ENCODE measurements at places on chromosomes 11 and 22.
A peak's percentile ranks its signal among the peaks of the same experiment; 100 is the strongest.

- peaks cover 12% of the 10 kb centered on the region for H3K4me1 ChIP-seq
- H3K27ac ChIP-seq = no peak overlapping the region
- peak; percentile 47 for DNase-seq
- no peaks in the 10 kb centered on the region for H3K36me3 ChIP-seq
Observed at GRCh38 chr11:61691380-61692156, 11.4 kb downstream of the DAGLA start.

- H3K27me3 ChIP-seq = no peaks in the 10 kb centered on the region
- no peak for DNase-seq
- H3K36me3 ChIP-seq = no peaks in the 10 kb centered on the region
- no peaks in the 10 kb centered on the region for H3K4me1 ChIP-seq
Observed at GRCh38 chr11:33531743-33532181, 168.9 kb downstream of the C11orf91 start.

DNA sequence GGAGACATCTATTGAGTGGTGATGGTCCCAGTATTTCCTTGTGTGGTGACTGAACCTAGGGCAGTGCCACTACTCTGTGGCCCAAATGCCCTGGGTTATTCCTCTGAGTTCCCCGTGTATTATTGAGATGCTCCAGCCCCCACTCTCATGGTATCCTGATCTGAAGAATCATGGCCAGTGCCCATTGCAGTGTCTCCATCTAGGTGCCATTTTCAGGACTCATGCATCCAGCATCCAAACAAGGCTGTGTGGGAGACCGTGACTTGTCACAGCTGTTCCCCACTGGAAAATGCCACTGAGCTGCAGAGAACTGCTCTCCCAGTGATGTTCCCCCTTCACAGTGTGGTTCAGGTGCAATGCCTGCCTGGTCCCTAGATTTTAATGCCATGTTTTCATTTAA, 24.7 kb downstream of the GGTLC2 start:
- no peak overlapping the region for H3K4me3 ChIP-seq
- no peaks in the 10 kb centered on the region for H3K36me3 ChIP-seq
- no peaks in the 10 kb centered on the region for H3K4me1 ChIP-seq

DNA sequence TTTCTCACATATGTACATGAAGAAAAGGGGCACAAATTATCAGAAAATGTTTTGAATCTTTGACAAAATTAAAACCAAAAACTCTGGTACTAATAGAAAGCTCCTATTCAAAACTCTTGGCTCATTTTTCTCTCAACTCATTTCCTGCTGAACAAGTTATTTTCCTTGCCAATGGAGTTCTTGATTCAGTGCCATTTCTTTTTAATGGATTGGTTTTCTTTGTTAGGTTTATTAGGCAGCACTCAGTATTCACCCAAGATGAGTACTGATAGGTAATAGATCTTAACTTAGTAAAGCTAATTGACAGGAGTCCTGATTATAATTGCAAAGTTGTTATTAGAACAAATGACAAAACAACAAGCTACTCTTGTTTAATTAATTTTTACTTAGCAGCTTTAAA, 279.4 kb upstream of the PDGFD start:
- no peak overlapping the region for H3K4me3 ChIP-seq
- no peaks in the 10 kb centered on the region for H3K36me3 ChIP-seq
- no peaks in the 10 kb centered on the region for H3K27me3 ChIP-seq
- no peak for DNase-seq
- H3K27ac ChIP-seq = no peak overlapping the region
- no peaks in the 10 kb centered on the region for H3K4me1 ChIP-seq

DNA sequence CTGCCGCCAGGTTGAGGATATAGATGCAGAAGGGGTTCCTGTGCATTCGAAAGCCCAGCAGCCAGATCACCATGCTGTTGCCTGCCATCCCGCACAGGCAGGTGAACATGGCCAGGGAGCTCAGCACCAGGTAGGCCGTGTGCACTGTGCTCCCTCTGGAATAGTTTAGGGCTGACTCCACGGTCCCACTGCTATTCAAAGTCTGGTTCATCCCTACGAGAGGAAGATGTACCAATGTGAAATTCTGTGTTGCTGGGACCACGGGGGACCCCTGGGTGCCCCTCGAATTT, at the start of gene MRGPRD:
TSS of gene MRGPRD (minus strand) at position 211 of the 290 bp plus-strand sequence. CDS start at position 211, 0 bp downstream.
- DNase-seq = no peak
- no peaks in the 10 kb centered on the region for H3K4me1 ChIP-seq
- no peak within 1 kb of the TSS for H3K27ac ChIP-seq
- H3K36me3 ChIP-seq = no peaks in the 10 kb centered on the region
- H3K27me3 ChIP-seq = no peaks in the 10 kb centered on the region

- no peaks in the 10 kb centered on the region for H3K4me1 ChIP-seq
- peaks cover 2% of the 10 kb centered on the region for H3K36me3 ChIP-seq
- H3K4me3 ChIP-seq = no peak overlapping the region
Observed at GRCh38 chr11:34067383-34068065, 16.0 kb downstream of the CAPRIN1 start.

GRCh38 chr11:67043572-67044349, 12.9 kb upstream of the RHOD start:
- no peak overlapping the region for H3K4me3 ChIP-seq
- H3K4me1 ChIP-seq = no peaks in the 10 kb centered on the region
- no peaks in the 10 kb centered on the region for H3K36me3 ChIP-seq
- no peak overlapping the region for H3K27ac ChIP-seq
- no peak for DNase-seq

DNA sequence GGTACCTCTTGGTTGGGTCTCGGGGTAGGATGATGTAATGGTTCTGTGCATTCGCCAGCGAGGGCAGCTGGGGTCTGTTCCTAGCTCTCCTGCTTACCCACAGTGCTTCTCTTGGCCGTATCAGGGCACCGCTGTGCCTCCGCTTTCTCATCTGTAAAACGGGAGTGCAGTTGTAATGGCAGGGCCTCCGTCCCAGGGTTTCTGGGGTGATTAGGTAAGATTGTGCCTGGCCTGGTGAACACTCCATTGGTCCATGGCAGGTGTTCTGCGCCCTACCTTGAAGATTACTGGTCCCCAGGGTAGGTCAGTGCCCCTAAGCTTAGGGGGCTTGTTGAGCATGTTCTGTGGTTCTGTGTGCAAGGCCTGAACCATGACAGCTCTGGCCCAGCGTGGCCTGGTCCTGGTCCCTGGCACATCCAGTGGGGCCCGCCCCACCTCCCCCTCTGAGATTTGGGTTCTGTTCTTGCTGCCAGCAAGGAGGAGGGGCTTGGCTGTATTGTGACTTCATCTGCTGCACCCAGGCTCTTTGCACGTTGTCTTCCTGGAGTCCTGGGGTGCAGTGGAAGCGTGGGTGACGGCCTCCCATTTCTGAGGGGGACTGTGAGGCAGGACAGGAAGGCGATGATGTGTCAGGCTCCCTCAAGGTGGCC, 4.9 kb downstream of the MYRF start:
- H3K27ac ChIP-seq = no peak overlapping the region
- H3K4me3 ChIP-seq = no peak overlapping the region
- no peaks in the 10 kb centered on the region for H3K27me3 ChIP-seq
- no peak for DNase-seq

DNA sequence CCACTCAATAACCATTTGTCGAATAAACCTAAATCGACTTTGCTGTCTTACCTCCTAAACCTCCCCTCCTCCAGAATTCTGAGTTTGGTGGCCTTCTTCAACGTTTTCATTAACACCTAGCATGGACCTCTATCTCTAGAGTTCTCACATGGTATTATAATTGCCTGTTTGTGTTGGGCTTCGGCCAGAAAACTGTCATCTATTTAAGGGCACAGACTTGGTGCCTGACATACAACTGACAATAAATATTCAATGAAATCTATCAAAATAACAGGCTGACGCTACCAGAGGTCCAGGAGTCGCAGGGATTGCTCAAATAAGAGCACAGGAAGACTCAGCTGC, 687 bp downstream of the ALKBH8 start:
- no peak for DNase-seq
- peak overlapping the region; percentile 67 for H3K4me3 ChIP-seq
- no peak overlapping the region for H3K27ac ChIP-seq
- H3K36me3 ChIP-seq = no peaks in the 10 kb centered on the region
- H3K4me1 ChIP-seq = peaks cover 3% of the 10 kb centered on the region

DNA sequence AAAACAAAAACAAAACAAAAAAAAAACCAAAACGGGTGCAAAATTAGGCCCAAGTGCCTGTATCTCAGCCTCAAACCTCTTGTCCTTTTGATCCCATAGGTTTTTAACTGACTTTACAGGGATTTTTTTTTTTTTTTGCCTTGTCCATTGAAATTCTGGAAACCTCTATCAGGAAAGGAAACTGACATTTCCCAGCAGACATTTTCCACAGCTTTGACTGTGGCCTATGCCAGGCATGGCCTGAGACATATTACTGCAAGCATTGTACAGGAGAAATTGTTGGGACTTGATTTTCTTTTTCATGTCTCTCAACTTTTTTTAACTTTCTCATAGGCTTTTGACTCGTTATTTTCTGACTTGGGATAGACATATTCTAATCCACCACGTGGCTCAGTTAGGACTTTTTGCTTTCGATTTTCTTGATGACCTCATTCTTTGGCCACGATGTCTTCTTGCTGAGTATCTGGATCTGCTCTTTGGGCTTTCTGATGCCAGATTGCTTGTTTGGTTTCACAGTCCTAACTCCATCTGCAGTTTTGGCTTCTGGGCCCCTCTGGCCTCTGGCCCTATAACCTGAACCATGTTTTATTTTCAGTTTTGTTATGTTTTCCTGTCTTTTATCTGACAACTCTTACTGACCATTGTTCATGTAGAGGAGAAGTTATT, 336.1 kb upstream of the C11orf87 start:
- H3K27me3 ChIP-seq = no peaks in the 10 kb centered on the region
- H3K4me1 ChIP-seq = no peaks in the 10 kb centered on the region
- H3K4me3 ChIP-seq = no peak overlapping the region
- H3K36me3 ChIP-seq = no peaks in the 10 kb centered on the region

GRCh38 chr11:47468598-47469214, 19.8 kb upstream of the RAPSN start:
- no peak overlapping the region for H3K4me3 ChIP-seq
- DNase-seq = no peak
- peaks cover 24% of the 10 kb centered on the region for H3K36me3 ChIP-seq
- no peaks in the 10 kb centered on the region for H3K27me3 ChIP-seq
- H3K27ac ChIP-seq = no peak overlapping the region

GRCh38 chr22:50308597-50308935, 1.1 kb upstream of the PLXNB2 start:
- H3K4me1 ChIP-seq = no peaks in the 10 kb centered on the region
- no peak overlapping the region for H3K4me3 ChIP-seq

GRCh38 chr22:29511126-29511862, 31.3 kb downstream of the NEFH start:
- no peaks in the 10 kb centered on the region for H3K4me1 ChIP-seq
- no peaks in the 10 kb centered on the region for H3K27me3 ChIP-seq

DNA sequence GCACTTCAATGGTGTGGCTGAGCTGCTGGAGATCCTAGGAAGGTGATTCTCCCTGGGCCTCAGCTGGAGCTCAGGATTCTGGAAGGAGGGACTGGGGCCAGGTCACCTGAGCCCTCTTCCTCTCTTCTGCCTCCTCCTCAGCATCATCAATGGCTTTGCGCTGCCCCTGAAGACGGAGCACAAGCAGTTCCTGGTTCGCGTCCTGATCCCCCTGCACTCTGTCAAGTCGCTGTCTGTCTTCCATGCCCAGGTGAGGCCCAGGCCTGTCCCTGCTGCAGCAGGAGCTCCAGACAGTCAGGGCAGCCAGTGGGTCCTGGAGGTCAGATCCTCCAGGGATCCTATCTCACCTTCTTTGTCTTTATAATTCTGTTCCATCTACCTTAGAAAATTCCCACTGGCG, 5.4 kb downstream of the GPHA2 start:
- DNase-seq = no peak
- H3K36me3 ChIP-seq = no peaks in the 10 kb centered on the region
- H3K4me1 ChIP-seq = peaks cover 1% of the 10 kb centered on the region
- H3K27ac ChIP-seq = no peak overlapping the region
- H3K27me3 ChIP-seq = no peaks in the 10 kb centered on the region

DNA sequence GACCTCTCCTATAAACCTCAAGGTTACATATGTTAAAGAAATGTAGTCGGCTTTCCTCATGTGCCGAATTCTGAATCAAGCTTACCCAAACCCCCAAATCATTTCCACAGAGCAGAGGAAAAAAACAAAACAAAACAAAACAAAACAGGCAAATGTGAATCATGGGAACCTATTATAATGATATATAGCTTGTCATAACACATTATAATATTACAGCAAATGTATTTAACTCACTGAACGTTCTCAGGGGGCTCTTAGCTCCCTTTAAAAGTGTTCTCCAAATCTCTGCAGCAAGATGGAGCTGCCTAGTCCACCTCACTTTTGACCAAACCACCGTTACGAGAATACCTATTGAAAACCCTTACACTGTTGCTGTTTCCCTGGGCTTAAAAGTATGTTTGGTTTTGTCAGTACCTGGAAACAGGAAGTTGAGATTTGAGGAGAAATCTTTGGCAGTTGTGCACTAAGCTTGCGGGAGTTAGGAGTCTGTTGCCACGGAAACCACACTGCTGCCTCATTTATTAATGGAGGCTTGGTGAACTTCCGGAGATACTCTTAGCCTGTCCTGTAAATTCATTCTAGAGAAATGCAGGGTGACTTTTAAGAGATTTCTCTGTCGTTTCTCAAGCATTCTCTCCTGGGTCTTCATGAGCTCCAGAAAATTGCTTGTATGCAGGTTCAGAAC, 167.0 kb upstream of the RASSF10 start:
- H3K27ac ChIP-seq = no peak overlapping the region
- peaks cover 18% of the 10 kb centered on the region for H3K4me1 ChIP-seq
- peak; percentile 72 for DNase-seq
- no peak overlapping the region for H3K4me3 ChIP-seq

GRCh38 chr11:71333473-71333872, 81.1 kb upstream of the SHANK2 start:
- no peaks in the 10 kb centered on the region for H3K4me1 ChIP-seq
- DNase-seq = peak; percentile 15
- no peaks in the 10 kb centered on the region for H3K27me3 ChIP-seq
- H3K27ac ChIP-seq = no peak overlapping the region
- H3K4me3 ChIP-seq = no peak overlapping the region

- no peak overlapping the region for H3K4me3 ChIP-seq
- no peak overlapping the region for H3K27ac ChIP-seq
- H3K4me1 ChIP-seq = no peaks in the 10 kb centered on the region
- H3K36me3 ChIP-seq = no peaks in the 10 kb centered on the region
- H3K27me3 ChIP-seq = no peaks in the 10 kb centered on the region
- DNase-seq = no peak
Observed at GRCh38 chr11:20840341-20840740, 171.0 kb downstream of the NELL1 start.
